ENCODE measurements at places on chromosomes 5 and 9.

DNA sequence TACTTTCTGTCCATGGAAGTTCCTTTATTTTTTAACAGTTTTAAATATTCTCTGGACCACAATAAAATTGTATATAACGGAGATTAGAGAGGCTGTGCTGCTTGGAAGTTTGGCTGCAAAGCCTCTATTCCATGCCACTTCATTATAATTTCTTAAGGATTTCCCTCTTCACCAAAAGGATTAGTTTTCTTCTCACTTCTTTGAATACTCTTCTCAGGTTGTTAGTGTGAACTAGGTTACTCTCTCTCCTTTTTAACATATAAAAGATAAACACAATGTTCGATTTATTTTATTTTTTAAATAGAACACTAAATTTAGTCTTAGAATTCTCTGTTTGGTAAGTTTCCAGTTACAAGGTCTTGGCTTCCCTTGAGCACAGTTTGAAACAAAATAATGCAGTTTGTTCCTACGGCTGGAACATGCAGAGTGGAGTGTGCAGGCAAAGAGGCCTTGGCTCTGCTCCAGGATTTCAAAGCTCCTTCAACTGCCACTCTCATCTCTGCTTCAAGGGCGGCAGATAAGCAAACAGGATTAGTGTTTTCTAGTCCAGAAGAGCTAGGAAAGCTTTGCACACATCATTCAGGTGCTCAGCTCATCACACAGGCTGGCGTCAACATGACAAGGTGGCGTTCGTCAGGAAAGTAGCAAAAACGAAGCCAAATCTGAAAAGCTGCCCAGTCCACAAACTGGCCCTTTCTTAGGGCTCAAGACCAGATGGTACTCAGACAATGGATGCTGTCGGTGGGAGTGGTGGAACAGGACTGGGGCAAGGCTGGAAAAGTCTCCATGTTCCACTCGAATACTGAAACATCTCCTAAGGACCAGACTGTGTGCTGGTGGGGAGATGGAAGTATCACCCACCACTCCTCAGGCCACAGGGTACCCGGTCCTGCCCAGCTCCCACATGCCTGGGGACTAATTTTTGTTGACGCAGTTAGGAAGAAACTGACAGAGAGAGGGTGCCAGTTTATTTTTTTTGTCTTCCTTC lies 286.6 kb downstream of the CRB2 start:
- DNase-seq: no peak

DNA sequence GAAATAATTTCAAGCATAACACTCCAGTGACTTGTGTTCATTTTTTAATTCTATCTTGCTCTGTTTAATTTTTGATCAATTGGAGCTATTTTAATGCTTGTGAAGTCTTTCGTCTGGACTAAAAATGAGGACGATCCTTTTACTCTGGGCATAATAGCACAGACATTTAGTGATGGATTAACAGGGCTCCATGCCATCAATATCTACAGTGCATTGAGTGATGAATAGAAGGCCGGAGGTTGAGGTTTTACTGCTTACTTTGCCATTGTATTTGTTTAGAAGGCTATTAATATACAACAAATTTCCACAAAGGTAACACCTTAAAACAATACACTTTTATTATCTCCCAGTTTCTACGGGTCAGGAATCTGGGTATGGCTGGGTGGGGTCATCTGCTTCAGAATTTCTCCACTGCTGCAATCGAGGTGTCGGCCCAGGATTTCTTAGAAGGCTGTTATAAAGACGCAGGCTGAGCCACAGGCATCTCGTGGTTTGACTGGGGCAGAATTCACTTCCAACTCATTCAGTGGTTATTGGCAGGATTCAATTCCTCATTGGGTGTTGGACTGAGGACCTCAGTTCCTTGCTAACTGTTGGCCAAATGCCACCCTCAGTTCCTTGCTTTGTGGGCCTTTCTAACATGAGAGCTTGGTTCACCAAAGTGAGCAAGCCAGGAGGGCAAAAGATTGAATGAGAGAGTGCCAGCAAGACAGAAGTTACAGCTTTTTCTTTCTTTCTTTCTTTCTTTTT lies 265.4 kb upstream of the VLDLR start:
- DNase-seq: no peak

- DNase-seq: no peak
These were observed 12.1 kb upstream of the BARX1 start for GRCh38 chr9:93967020-93967803.

- no peak for DNase-seq
These were observed 87.6 kb downstream of the ADAMTS6 start for GRCh38 chr5:65394087-65394486.

GRCh38 chr5:169648725-169649310 lies 11.7 kb downstream of the DOCK2 start:
- no peak for DNase-seq

DNA sequence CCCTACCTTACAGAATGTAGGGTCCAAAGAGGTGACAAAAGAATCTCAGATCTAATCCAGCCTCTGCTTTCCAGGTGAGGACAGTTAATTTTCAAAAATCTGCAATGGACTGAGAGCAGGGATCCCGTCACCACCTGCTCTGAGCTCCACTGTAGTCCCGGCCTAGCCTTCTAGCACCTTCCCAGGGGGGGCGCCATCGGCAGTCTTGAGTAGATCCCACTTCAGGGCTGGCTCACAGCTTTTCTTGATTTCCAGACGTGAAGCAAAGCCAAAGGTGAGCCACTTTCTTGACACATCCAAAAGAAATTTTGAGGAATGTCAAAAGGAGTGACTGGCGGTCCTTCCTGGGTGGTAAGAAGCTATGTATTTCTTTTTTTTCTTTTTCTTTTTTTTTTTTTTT lies 114.1 kb downstream of the SYK start:
- no peak for DNase-seq

GRCh38 chr5:138469540-138470321 lies 4.5 kb downstream of the EGR1 start:
- DNase-seq: peak; percentile 67

Measured in CD4-positive, alpha-beta T cell treated with Interleukin-21 for 1 hour (primary cell).